Activated naive CD4-positive, alpha-beta T cell (primary cell): ENCODE measurements at places on chromosomes 5 and 9.

GRCh38 chr5:67035098-67035740 is 161.4 kb downstream of the CD180 start:
- no peak for DNase-seq

GRCh38 chr9:86912210-86912609 is 35.1 kb downstream of the GAS1 start:
- no peak for DNase-seq

GRCh38 chr9:100379862-100380261 is 27.1 kb upstream of the TEX10 start:
- DNase-seq = no peak

DNA sequence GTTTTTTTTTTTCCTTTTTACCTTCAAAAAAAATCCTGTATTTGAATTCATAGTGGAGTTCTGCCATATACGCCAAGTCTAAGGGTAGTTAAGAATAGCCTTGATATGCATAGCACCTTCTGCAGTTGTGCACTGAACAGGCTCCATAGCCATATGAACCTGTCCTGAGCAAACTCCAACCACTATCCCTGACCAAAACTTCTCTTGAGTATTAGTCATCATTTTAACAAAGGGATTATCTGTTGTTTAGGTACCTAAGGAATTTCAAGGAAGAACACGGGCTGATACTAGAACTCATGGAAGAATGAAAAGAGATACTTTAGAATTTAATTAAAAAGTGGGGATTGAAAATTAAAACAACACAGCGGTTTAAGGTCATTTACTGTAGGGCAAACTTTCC is 1.9 kb upstream of the FBXO38 start:
- DNase-seq = no peak

DNA sequence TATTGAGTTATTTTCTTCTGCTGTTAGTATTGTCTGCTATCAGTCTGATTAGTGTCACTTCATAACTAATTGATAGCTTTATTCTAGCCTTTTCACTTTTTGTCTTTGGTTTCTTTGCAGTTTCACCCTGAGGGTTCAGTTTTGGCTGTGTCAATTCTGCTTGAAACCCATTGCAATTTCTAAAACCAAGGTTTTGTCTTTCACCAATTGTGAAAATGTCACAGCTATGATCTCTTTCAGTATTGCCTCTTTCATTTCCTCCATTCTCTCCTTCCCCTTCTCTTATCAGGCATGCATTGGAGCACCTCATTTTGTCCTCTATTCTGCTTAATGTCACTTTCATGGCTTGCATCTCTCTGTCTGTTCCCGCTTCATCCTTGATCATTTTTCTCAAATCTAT is 248.1 kb downstream of the YTHDC2 start:
- no peak for DNase-seq

DNA sequence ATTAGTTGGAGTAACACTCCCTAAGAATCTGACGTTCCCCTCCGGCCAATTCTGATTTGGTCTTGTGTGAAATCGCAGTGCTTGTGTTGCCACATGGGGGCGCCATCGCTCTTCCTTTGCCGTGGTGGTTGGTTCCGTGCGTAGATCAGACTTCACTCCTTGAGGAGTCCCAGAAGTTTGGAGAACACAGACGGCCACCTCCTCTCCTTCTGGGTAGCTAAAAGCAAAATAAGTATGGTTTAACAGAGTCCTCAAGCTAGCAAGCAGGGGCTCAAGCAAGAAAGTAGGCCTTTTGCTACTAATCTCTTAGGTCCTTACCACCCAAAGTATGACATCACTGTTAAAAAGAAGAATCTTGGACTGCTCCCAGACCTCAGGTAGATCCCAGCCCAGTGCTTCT is 59.5 kb downstream of the HSPA4 start:
- peak; percentile 64 for DNase-seq

GRCh38 chr9:106773750-106774149 is 89.2 kb upstream of the ZNF462 start:
- no peak for DNase-seq

DNA sequence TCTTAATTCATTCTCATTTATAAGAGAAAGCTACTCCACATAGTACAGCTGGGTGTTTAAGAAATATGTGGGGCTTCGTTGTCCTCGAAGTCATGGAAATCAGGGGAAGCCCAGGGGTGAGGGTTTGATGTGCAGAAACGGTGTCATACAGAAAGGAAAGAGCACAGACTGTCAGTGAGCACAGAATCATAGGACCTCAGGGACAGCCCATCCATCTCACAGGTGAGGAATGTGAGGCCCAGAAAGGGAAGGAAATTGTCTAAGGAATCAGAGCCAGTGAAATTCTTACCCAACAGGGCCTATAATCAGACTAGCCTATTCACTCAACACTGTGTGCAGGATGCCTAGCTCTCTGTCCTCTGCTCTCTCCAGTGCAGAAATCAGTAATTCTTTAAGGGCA is 535.6 kb downstream of the SPOCK1 start:
- no peak for DNase-seq

GRCh38 chr9:37398464-37399025 is 24.0 kb upstream of the GRHPR start:
- no peak for DNase-seq

GRCh38 chr9:133563291-133563796 is 28.8 kb downstream of the ADAMTSL2 start:
- no peak for DNase-seq

DNA sequence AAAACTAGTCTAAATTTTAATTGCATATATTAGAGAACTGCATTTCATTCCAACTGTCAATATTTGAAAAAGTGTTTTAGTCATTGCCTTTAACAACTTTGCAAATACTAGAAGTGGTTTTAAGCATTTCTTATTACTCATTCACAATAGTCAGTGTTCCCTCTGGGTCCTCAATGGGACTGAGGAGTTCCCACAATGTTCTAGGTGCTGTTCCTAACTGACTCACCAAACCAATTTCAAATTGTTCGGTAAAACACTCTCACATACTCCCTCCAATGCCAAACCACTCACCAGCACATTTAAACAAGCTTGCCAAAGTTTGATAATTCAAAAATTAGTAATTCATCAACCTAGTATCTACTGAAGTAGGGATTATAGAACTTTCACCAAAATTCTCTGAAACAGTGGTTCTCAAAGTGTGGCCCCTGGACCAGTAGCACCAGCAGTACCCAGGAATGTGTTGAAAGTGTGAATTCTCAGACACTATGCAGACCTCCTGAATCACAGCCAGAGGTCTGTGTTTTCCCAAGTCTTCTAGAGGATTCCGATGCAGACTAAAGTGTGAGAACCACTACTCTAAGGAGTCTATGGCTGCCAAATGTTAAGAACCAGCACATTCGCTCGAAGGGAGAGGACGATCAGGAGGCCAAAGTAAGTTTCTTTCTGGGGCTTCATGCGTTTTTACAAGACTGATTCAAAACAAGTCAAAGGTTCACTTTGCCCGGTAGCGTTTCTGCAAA is 72.8 kb downstream of the APBA1 start:
- DNase-seq = no peak

- DNase-seq = no peak
Observed at GRCh38 chr5:152592416-152592815, 187.3 kb upstream of the NMUR2 start.
